ENCODE measurements at places on chromosomes 2 and 18. TPM values are rescaled to one million over a fixed set of nuclear protein-coding genes. Genes with fewer than 3 reads are reported as not detected.

DNA sequence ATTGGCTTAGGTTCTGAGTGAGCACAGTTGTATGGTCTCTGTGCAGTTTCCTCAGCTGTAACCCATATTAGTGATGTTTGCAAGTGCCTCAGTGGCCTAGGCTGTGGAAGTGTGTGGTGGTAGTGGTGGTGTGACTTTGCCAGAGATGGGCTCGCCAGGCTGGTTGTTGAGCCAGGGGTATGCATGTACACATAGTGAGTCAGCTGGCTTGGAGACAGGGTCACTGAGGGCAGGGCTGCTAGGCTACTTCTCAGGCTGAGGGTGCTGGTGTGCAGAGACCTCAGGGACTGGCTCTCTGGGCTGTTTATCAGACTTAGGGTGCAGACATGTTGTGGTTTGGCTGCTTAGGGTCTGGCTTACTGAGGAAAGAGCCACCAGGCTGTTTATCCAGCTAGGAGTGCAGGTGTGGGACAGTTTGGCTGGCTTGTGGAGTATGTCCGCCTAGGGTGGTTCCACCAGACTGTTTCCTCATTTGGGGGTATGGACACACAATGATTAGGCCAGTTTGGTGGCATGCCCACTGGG is 15.0 kb downstream of the APLF start:
- DNase-seq, result no peak

- no peak for DNase-seq
Measured at GRCh38 chr2:157172866-157173578, 84.5 kb upstream of the GALNT5 start.

- no peak for DNase-seq
Measured at GRCh38 chr18:79447703-79448367, 52.1 kb downstream of the NFATC1 start.

- DNase-seq, result no peak
Measured at GRCh38 chr18:74333091-74333490, 17.5 kb downstream of the C18orf63 start.

GRCh38 chr2:19600982-19601381 is 242.6 kb upstream of the OSR1 start:
- DNase-seq, result no peak

- DNase-seq, result no peak
Measured at GRCh38 chr18:39730606-39731005, 2165.0 kb upstream of the CELF4 start.

- DNase-seq, result no peak
Measured at GRCh38 chr2:3036432-3037125, 341.0 kb downstream of the EIPR1 start.

GRCh38 chr2:97663626-97663961 is 250 bp downstream of the ACTR1B start:
- DNase-seq, result peak; percentile 52

DNA sequence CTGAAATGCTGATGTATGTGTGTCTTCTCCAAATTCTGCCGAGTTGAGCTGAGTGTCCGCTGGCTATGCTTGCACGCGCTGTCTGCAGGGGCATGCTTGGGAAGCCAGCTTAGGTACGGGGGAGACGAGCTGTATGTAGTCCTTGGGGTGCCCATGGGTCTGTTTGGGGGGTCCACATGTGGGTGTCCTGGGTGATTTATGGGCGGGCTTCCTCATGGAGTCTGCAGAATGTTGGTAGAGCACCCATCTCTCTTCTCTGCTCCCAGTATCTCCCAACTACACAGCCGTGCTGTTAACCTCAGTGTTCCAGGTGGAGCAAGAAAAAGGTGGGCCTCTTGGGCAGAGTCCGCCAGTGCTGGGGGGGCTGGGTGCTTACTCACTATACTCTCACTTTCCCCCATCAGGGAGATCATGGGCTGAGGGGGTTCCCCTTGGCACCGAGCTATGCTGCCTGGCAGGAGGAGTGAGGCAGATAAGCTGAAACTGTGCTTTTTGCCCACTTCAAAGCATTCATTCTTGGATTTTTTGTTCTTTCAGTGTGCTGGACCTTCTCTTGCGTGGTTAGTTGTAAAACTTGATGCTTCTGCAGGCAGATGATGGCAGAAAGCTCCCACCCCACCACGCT is 128.2 kb upstream of the ALKAL2 start:
- no peak for DNase-seq

DNA sequence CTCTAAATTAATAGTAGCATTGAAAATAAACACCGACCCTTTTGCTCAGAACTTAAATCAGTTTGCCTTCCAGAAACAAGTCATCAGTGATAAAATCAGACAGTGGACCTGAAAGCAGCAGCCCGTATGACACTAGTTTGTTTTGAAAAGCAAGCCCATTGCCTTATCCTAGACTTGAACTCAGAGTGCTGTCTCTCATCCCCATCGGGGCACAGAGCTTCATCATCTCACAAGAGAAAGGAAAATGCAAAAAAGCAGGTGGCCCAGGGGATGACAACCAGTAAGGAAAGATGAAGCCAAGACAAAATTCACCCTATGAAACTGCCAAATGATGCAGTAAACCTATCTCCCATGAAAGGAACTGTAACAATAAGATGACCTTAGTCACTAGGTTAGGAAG is 71.2 kb downstream of the CERKL start:
- no peak for DNase-seq

DNA sequence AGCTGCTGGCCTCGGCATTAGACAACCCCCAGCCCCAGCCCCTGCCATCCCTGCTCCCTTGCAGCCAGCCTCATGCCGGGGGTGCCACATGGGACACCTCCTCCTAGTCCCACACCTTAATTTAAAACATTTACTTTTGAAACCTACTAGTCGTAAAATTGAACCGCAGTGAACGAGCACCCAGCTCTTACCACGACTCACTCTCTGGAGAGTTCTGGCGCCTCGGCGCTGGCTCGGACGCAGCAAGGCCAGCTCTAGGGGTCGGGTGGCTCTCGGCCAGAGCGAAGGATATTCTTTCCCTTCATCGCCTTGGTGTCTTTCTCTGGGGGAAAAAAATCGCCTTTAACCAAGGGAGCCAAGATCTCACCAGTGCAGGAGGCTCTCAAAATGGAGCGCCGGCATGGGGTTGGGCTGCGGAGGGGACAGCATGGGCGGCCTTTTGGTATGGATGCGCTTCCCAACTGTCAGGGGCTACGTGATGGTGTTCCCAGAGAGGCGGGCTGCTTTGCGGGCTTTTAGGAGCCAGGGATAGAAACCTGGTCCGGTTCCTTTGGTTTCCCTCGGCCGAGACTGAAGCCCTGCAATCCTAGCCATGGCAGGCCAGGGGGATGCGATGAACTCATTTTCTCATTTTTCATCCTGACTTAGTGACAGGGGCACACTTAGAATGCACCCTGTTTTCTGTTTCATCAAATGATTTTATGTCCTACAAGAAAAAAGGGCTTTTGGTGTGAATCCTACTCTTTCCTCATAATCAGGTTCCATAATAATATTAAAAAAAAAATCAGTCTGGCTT is 2.0 kb downstream of the HPCAL1 start:
- no peak for DNase-seq

- DNase-seq, result no peak
Measured at GRCh38 chr2:64586054-64586453, 61.9 kb downstream of the AFTPH start.

Gene LRRTM4
- total RNA-seq, result not detected

Gene SPC25
- not detected for total RNA-seq

Gene ARHGEF33
- total RNA-seq, result not detected

Gene CLEC4F
- total RNA-seq, result not detected

Gene DYTN
- not detected for total RNA-seq

Measured in T-helper 17 cell (primary cell).